Endothelial cell of umbilical vein (primary cell): ENCODE measurements at places on chromosomes 4 and X. TPM values are rescaled to one million over a fixed set of nuclear protein-coding genes. Genes with fewer than 3 reads are reported as not detected.

RPS6KA6 gene
- total RNA-seq = 0.69 and 0.83 TPM in 2 replicates

DGAT2L6 gene
- total RNA-seq = not detected in 2 replicates

PRAF2 gene
- total RNA-seq = 41.6 and 45.4 TPM in 2 replicates

SRPK3 gene
- total RNA-seq = 0.18 and 0.40 TPM in 2 replicates

KLB gene
- total RNA-seq = not detected in 2 replicates

HS6ST2 gene
- total RNA-seq = 0.49 and 0.55 TPM in 2 replicates

REELD1 gene
- total RNA-seq = not detected in 2 replicates

TMSB15A gene
- 6.0 and 6.7 TPM in 2 replicates for total RNA-seq

RAB39B gene
- not detected in 2 replicates for total RNA-seq

GPR82 gene
- total RNA-seq = not detected in 2 replicates

RHOXF1 gene
- not detected in 2 replicates for total RNA-seq

SOX3 gene
- not detected in 2 replicates for total RNA-seq

TCEAL6 gene
- total RNA-seq = not detected in 2 replicates

ETNPPL gene
- total RNA-seq = not detected in 2 replicates

NPY1R gene
- not detected in 2 replicates for total RNA-seq

CT45A1 gene
- not detected in 2 replicates for total RNA-seq

GBA3 gene
- total RNA-seq = not detected in 2 replicates

ADGRL3 gene
- total RNA-seq = 0.05 TPM in 1 of 2 replicates, not detected in the other

MSX1 gene
- total RNA-seq = 4.1 and 5.0 TPM in 2 replicates

RNF128 gene
- not detected in 2 replicates for total RNA-seq

PAGE2 gene
- not detected in 2 replicates for total RNA-seq

KLF8 gene
- 1.0 and 1.2 TPM in 2 replicates for total RNA-seq

SPANXD gene
- not detected in 2 replicates for total RNA-seq

MEPE gene
- total RNA-seq = not detected in 2 replicates

FMR1NB gene
- total RNA-seq = not detected in 2 replicates

GNL3L gene
- 46.0 and 48.0 TPM in 2 replicates for total RNA-seq

NEUROG2 gene
- total RNA-seq = not detected in 2 replicates

SULT1E1 gene
- 34.5 and 42.1 TPM in 2 replicates for total RNA-seq

MED12 gene
- 61.4 and 65.3 TPM in 2 replicates for total RNA-seq

BEX4 gene
- 28.0 and 30.3 TPM in 2 replicates for total RNA-seq

PLK4 gene
- 34.8 and 37.7 TPM in 2 replicates for total RNA-seq

GPR78 gene
- not detected in 2 replicates for total RNA-seq

FATE1 gene
- not detected in 2 replicates for total RNA-seq

IL13RA2 gene
- not detected in 2 replicates for total RNA-seq

BTK gene
- 0.13 TPM in 1 of 2 replicates, not detected in the other for total RNA-seq

STATH gene
- total RNA-seq = not detected in 2 replicates

AFM gene
- not detected in 2 replicates for total RNA-seq

FUNDC2 gene
- 53.3 TPM in 2 replicates for total RNA-seq

PRSS12 gene
- total RNA-seq = 0.23 and 0.55 TPM in 2 replicates

GATA1 gene
- total RNA-seq = not detected in 2 replicates

MAGIX gene
- 0.48 and 0.77 TPM in 2 replicates for total RNA-seq

SMIM43 gene
- total RNA-seq = not detected in 2 replicates

POLN gene
- 3.1 and 4.2 TPM in 2 replicates for total RNA-seq

RBM47 gene
- total RNA-seq = not detected in 2 replicates

CENPVL2 gene
- total RNA-seq = not detected in 2 replicates

ARAP2 gene
- 0.16 TPM in 1 of 2 replicates, not detected in the other for total RNA-seq
